Thoracic aorta (tissue), 2 donors: ENCODE measurements at places on chromosomes 7 and 10.

DNA sequence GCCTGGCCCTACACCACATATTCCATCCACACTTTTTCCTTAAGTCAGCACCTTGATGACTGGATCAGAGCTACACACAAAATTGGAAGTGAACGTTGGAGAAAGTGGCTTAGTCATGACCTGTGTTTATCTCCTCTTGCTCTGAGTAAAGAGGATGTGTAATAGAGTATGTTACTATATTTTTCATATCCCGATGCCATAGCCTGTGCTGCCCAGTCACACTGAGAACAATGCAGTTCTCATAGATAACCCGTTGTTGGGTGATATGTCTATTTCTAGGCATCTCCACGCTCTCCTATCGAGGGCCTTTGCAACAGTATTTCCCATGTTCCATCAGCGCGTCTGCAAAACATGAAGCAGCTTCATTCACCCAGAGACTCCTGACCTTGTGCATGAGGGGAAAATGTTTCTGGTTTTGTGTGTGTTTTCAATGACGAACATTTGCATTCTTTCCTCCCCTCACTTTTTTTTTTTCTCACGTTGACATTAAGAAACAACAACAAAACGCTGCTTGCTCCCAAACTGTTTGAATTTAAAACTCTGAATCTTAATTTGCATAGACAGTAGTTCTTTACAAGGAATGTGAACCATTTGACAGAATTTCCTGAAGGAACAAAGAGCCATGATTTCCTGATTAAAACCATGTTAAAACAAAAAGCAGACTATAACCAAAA is 43.4 kb downstream of the GRK5 start:
- no peaks in the 10 kb centered on the region for H3K36me3 ChIP-seq
- H3K4me3 ChIP-seq: no peak overlapping the region
- no peaks in the 10 kb centered on the region for H3K27me3 ChIP-seq
- H3K27ac ChIP-seq: peak overlapping the region; percentile 92
- H3K4me1 ChIP-seq: peaks cover 64% of the 10 kb centered on the region

- peaks cover 31% of the 10 kb centered on the region for H3K4me1 ChIP-seq
- H3K4me3 ChIP-seq: no peak overlapping the region
- H3K27me3 ChIP-seq: no peaks in the 10 kb centered on the region
- no peak for DNase-seq
- H3K27ac ChIP-seq: no peak overlapping the region
Observed at GRCh38 chr7:4185136-4185535, 497.0 kb upstream of the FOXK1 start.

DNA sequence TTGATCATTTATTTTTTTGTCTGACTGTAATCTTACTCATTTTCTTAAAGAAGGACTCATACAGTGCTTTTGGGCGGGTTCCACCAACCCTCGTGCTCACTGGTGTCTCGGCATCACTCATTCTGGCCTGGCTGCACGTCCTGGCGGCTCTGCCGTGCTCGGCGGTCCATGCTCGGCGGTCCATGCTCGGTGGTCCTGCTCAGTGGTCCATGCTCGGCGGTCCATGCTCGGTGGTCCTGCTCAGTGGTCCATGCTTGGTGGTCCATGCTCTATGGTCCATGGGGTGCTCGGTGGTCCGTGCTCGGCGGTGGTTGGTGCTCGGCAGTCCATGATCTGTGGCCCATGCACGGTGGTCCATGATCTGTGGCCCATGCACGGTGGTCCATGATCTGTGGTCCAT is 72.5 kb downstream of the WDR37 start:
- no peaks in the 10 kb centered on the region for H3K4me1 ChIP-seq
- peaks cover 52% of the 10 kb centered on the region for H3K36me3 ChIP-seq
- no peak overlapping the region for H3K27ac ChIP-seq
- no peaks in the 10 kb centered on the region for H3K27me3 ChIP-seq
- H3K4me3 ChIP-seq: no peak overlapping the region

- no peak overlapping the region for H3K4me3 ChIP-seq
- no peaks in the 10 kb centered on the region for H3K27me3 ChIP-seq
- no peak overlapping the region for H3K27ac ChIP-seq
Observed at GRCh38 chr7:135853008-135853407, 104.4 kb upstream of the FAM180A start.

DNA sequence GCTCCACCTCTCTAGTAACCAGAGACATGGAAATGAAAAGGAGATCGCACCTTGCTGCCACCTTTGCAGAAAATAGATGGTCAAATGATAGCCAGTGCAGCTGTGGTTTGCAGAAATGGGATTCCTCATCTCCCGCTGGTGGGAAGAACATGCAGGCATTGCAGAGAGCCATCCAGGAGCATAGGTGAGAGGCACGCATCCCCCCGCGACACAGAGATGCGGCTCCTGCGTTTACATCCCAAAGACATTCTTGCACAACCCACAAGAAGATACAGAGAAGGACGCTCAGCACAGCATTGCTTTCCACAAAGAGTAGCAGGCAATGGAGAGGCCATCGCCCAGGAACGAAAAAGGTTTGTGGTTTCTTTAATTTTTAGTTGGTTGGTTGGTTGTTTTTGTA is 56.2 kb downstream of the OAT start:
- no peaks in the 10 kb centered on the region for H3K27me3 ChIP-seq
- no peak overlapping the region for H3K27ac ChIP-seq
- H3K4me1 ChIP-seq: no peaks in the 10 kb centered on the region
- H3K36me3 ChIP-seq: no peaks in the 10 kb centered on the region
- no peak for DNase-seq
- no peak overlapping the region for H3K4me3 ChIP-seq

GRCh38 chr10:58436071-58436470 is 50.9 kb downstream of the TFAM start:
- no peaks in the 10 kb centered on the region for H3K27me3 ChIP-seq
- no peaks in the 10 kb centered on the region for H3K36me3 ChIP-seq
- H3K4me3 ChIP-seq: no peak overlapping the region
- H3K4me1 ChIP-seq: peaks cover 25% of the 10 kb centered on the region
- DNase-seq: no peak

- no peak overlapping the region for H3K27ac ChIP-seq
- H3K36me3 ChIP-seq: no peaks in the 10 kb centered on the region
- H3K27me3 ChIP-seq: no peaks in the 10 kb centered on the region
- H3K4me1 ChIP-seq: no peaks in the 10 kb centered on the region
- DNase-seq: no peak
- H3K4me3 ChIP-seq: no peak overlapping the region
Observed at GRCh38 chr10:86340176-86340990, 26.2 kb downstream of the GRID1 start.

- no peak overlapping the region for H3K27ac ChIP-seq
- H3K4me1 ChIP-seq: no peaks in the 10 kb centered on the region
- no peak for DNase-seq
- H3K36me3 ChIP-seq: no peaks in the 10 kb centered on the region
- no peak overlapping the region for H3K4me3 ChIP-seq
Observed at GRCh38 chr7:26729150-26729775, 135.1 kb downstream of the SKAP2 start.

DNA sequence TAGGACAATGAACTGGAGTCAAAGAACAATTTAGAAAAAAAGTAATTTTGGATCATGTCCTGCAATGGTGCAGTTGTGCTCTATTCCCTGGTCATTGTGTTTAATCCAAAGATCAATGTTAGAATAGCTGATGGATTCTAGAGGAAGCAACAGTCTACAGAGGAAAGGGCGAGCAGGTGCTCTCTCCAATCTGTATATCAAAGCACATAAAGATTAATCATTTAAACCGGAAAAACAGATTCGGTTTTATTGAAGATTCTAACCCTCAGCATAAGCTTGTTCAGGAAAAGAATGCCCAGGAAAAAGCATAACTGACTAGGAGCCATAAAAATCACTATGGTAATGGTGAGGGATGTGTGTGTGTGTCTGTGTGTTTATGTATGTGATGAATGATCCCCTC is 110.3 kb downstream of the MALRD1 start:
- H3K27ac ChIP-seq: no peak overlapping the region
- H3K4me1 ChIP-seq: no peaks in the 10 kb centered on the region
- DNase-seq: no peak
- no peak overlapping the region for H3K4me3 ChIP-seq

DNA sequence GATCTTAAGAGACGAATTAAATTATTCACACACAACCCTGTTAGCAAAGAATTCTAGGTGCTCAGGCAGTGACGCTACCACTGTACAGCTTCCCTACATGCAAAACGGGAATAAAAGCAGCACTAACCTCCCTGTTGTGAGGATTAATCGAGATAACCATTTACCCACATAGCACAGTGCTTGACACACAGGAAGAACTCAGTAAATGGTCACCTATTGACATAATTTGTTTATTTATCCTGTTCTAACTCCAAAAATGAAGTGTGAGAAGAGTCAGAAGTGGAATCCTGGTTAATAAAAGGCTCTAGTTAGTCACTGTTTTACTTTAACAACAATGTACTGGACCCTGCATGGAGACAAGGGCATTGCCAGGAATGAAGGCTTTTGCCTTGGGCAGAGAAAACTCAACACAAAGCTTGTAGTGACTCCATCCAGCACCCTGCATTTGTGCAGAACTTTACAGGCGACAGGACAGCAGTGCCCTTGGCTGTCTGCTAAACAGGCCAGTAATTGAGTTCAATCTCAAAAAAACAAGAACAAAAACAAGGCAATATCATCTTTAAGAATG is 103.8 kb downstream of the SORBS1 start:
- peak overlapping the region; percentile 89 for H3K27ac ChIP-seq
- DNase-seq: no peak
- H3K36me3 ChIP-seq: peaks cover 24% of the 10 kb centered on the region
- H3K4me1 ChIP-seq: peaks cover 98% of the 10 kb centered on the region

DNA sequence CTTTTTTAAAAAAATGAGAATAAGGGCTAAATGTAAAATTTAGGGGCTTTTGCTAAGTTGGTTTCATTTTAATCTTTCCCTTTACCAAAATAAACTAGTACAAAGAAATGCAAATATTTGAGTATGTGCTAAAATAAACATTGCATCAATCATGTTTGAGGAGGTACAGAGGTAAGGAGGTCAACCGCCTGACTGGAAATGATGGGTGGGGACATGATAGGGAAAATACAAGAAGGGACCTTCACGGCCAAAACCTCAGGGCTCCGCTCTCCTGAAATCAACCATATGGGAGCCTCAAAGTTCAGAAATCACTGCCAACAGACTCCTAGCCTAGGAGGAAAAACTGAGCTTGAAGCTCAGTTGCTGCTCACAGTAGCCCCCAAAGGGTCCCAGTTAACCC is 207.6 kb downstream of the AHR start:
- no peak for DNase-seq
- H3K27me3 ChIP-seq: no peaks in the 10 kb centered on the region
- no peak overlapping the region for H3K4me3 ChIP-seq

DNA sequence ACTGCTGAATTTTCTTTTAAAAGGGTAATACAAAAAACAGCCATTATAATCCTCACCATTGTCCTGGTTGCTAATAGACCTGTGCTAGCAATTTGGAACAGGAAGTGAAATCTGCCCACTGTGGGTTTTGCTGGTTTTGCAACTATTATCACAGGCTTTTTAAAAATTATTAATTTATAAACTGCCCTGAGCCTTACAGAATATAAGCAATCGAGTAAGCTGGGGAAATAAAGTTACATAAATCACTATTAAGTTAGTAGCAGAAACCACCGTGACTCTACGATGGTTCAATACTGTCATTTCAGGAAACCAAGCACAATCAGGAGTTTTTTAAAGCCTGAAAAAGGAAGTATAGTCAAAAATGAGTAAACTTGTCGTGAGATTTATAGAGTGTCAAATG is 62.3 kb downstream of the TMEM26 start:
- no peaks in the 10 kb centered on the region for H3K36me3 ChIP-seq
- H3K27me3 ChIP-seq: no peaks in the 10 kb centered on the region
- no peak overlapping the region for H3K4me3 ChIP-seq
- no peak for DNase-seq
- H3K4me1 ChIP-seq: no peaks in the 10 kb centered on the region

DNA sequence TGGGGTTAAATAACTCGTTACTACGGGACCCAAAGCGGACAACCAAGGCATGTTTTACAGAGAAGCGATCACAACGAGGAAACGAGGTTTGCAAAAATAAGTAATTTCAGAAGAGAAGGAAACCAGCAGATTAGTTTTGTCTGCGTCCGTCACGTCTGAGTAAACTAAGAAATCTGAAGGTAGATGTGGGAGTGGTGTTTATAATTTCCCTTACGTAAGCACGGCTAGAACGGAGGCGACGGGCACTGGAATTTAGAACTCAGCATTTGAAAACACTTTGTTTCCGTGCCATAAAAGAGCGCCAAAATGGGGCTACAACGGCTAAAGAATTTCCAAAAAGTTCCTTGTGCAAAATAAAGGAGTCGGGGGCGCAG is 718 bp upstream of the UMAD1 start:
- H3K36me3 ChIP-seq: no peaks in the 10 kb centered on the region
- DNase-seq: no peak
- H3K27me3 ChIP-seq: no peaks in the 10 kb centered on the region
- H3K27ac ChIP-seq: peak overlapping the region; percentile 67
- H3K4me1 ChIP-seq: peaks cover 24% of the 10 kb centered on the region

DNA sequence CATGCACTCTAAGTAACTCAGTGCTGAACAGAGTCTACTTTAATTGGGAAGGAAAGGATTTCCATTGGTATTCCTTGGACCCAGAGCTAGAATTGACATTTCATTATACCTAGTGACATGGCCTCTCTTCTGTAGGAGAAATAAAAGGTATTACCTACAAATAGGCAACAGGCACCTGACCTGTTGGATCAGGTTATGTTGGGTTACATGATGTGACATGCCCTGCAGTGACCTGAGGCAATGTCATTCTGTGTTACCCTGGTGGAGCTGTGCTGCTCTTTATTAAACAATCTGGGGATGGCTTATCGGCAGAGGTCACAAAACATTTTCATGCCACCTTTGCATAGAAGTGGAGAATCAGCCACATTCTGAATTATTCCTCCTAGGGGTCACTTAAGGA is 427.7 kb downstream of the MDFIC start:
- no peaks in the 10 kb centered on the region for H3K27me3 ChIP-seq
- H3K27ac ChIP-seq: no peak overlapping the region
- no peak for DNase-seq

GRCh38 chr10:16867556-16867955 is 50.3 kb upstream of the RSU1 start:
- H3K27ac ChIP-seq: no peak overlapping the region
- no peak overlapping the region for H3K4me3 ChIP-seq
- DNase-seq: no peak
- no peaks in the 10 kb centered on the region for H3K4me1 ChIP-seq
- no peaks in the 10 kb centered on the region for H3K27me3 ChIP-seq

DNA sequence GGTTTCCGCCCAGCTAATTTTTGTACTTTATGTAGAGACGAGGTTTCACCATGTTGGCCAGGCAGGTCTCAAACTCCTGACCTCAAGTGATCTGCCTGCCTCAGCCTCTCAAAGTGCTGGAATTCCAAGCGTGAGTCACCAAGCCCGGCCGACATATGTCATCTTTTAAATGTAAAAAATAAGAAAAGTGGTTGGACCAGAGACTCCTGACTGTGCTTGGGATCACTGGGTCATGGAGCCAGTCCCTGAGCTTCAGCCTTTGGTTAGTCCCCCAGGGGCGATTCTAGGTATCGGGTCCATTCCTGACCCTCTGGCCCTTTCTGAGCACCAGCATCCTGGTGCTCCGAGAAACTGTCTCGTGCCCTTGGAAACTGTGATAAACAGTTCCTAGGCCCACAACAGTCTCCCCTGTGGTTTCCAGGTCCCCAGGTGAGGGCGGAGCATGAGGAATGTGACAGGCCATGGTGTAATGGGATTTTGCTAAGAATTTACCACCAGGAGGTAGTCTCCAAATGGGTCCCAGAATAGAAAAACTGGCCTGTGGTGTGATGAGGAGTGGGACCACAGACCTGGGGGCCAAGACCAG is 32.8 kb downstream of the UBTD1 start:
- H3K36me3 ChIP-seq: no peaks in the 10 kb centered on the region
- DNase-seq: no peak
- no peaks in the 10 kb centered on the region for H3K4me1 ChIP-seq
- H3K27me3 ChIP-seq: no peaks in the 10 kb centered on the region
- no peak overlapping the region for H3K4me3 ChIP-seq
